ENCODE measurements at places on chromosomes 5 and 9.

- peak; percentile 63 for DNase-seq
Observed at GRCh38 chr5:172607213-172607793, 33.8 kb upstream of the NEURL1B start.

GRCh38 chr5:25823330-25823873, 1178.6 kb upstream of the CDH10 start:
- no peak for DNase-seq

DNA sequence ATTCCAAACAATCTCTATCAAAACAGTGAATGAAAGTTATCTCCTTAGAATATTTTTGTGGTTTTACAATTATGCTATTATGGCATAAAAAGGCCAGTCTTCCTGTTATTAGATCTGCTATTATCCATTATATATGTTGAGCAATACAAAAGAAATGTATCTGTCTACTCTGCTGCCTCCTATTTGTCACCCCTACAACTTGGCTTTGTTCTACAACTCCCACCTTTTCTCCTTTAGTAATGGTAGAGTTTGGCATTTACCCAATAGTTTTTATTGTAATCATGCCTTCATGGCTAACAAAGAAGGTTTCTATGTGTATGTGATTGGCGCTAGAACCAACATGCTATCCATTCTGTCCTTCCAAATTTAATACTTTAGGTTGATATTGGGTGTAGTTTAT, 189.2 kb upstream of the PRDM9 start:
- DNase-seq: no peak

DNA sequence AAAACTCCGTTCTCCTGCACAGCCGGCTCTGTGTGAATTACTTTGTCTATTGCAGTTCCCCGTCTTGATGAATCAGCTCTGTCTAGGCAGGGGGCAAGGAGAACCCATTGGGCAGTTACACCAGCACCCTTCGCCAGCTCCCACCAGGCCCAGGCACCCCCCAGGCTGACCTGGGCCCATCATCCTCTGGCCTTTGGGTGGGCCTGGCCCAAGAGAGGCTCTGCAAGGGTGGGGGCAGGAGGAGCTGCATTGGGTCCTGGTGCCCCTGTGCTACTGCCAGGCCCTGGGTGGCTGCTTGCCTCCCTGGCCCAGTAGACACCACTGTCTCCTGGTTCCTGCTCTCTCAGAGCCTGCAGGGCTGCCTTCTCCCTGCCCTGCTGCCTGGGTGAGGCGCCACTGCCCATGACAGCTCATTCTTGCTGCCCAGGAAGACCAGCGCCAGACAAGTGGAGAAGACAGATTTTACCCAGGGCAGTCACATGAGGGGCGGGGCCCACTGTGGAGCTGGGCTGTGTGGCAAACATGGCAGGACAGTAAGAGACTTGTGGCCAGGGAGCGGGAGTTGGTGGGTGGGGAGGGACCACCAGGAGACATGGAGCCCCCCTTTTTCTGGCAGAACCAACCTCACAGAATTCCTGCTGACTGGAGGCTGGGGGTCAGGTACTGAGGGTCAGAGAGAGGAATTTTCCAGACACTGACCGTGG, 67.2 kb downstream of the MRPL36 start:
- DNase-seq: no peak

- no peak for DNase-seq
Observed at GRCh38 chr5:157187046-157187754, 6.6 kb downstream of the ITK start.

- DNase-seq: no peak
Observed at GRCh38 chr5:1443991-1444360, 1.3 kb downstream of the SLC6A3 start.

DNA sequence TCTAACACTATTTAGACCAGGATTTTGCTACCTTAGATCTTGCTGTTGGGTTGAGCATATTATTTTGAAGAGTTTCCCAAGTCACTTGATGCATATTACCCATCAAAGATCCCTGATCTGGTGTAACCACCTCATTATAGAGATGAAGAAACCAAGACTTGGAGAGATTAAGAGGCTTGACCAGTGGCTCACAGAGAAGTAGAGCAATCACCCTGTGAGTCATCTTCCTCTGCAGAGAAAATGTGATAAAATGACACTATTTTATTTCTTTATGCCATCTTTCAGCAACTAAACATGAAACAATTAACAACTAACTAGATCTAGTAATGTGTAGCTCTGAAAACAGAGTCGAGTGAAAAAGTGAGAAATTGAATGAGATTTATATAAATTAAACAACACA, 76.1 kb downstream of the KIF4B start:
- DNase-seq: peak; percentile 36

GRCh38 chr9:88218726-88219125, 80.5 kb upstream of the SPATA31C2 start:
- no peak for DNase-seq

- no peak for DNase-seq
Observed at GRCh38 chr5:169128679-169129078, 172.3 kb downstream of the SLIT3 start.

- peak; percentile 81 for DNase-seq
Observed at GRCh38 chr9:32571969-32572899, 725 bp downstream of the NDUFB6 start.

GRCh38 chr5:36304095-36304805, 2.5 kb upstream of the RANBP3L start:
- no peak for DNase-seq

GRCh38 chr5:159804121-159804520, 112.2 kb upstream of the ADRA1B start:
- no peak for DNase-seq

GRCh38 chr5:41893074-41893851, 10.9 kb upstream of the RIMOC1 start:
- no peak for DNase-seq
